H9 (cell line): ENCODE measurements at places on chromosomes 6 and 20.

DNA sequence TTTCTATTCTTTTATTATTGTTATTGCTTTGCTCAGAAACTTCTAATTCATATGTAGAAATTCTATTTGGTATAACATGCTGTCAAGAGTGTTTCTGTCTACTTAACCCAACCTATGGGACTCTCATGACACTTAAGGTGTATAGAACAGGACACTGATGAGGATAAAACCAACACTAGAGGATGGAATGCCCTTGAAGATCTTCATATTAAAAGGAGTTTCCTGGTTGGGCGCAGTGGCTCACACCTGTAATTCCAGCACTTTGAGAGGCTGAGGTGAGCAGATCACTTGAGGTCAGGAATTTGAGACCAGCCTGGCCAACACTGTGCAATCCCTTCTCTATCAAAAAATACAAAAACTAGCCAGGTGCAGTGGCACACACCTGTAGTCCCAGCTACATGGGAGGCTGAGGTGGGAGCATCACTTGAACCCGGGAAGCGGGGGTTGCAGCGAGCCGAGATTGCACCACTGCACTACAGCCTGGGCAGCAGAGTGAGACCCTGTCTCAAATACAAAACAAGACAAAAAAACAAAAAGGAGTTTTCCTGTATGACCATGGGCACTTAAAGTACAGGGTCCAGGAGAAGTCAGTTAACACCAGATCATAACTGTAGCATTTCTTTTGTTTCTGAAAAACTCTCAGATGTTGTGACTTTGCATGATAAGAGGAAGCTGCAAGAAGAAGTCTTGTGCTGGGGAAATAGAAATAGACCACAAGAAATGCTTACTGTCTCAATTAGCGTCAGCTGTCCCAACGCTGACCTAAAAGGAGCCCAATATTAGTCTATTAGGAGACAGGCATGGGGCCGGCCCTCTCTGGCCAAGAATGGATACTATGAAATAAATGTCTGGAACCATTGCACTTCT is 38.9 kb upstream of the CD2AP start:
- DNase-seq = no peak

GRCh38 chr6:94735270-94735669 is 842.1 kb upstream of the MANEA start:
- no peak for DNase-seq

DNA sequence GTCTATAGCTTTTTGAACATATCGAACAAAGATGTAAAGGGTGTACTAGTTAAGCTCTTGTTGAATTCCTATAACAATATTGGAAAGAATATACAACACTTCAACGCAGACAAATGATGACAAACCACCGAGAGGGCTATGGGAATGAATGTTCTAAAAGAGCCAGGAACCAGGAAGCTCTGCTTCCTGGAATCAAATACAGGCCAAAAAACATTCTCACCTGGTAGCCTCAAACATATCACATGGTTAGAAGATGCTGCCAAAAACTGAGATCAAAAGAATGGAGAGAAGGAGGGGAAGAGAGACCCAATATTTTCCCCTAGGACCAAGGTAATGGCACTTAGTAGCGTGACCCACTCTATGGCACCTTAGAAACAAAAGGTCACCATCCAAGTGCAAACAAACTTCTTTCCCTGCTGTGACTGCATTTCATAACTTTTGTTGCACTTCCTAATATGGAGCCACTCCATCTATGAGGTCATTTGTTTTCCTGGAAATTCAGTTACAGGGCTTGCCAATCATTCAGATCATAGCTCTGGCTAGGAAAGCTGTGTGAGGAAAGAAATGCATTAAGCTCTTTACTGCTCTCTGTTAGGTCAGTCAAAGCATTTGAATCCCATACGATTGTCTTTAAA is 199.2 kb upstream of the NT5E start:
- DNase-seq = no peak

DNA sequence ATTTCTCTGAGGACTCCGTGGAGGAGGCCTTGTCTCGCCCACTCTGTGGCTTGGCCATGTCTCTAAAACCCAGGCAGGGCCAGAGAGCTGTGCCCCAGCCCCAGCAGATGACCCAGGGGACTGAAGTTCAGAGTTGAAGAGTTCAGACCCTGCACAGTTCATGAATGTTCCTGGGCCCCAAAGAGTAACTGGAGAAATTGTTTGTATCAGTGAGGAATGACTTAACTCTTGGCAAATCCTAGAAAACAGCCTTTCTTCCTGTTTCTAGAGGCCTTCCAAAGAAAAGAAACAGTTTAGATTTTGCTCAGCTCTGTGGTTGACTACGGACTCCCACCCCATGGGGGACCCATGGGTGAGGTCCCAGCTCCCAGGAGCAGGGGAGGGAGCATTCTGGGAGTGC is 62.1 kb upstream of the EYA2 start:
- DNase-seq = no peak

- DNase-seq = no peak
Measured at GRCh38 chr6:46079061-46079460, 50.7 kb upstream of the ENPP4 start.

DNA sequence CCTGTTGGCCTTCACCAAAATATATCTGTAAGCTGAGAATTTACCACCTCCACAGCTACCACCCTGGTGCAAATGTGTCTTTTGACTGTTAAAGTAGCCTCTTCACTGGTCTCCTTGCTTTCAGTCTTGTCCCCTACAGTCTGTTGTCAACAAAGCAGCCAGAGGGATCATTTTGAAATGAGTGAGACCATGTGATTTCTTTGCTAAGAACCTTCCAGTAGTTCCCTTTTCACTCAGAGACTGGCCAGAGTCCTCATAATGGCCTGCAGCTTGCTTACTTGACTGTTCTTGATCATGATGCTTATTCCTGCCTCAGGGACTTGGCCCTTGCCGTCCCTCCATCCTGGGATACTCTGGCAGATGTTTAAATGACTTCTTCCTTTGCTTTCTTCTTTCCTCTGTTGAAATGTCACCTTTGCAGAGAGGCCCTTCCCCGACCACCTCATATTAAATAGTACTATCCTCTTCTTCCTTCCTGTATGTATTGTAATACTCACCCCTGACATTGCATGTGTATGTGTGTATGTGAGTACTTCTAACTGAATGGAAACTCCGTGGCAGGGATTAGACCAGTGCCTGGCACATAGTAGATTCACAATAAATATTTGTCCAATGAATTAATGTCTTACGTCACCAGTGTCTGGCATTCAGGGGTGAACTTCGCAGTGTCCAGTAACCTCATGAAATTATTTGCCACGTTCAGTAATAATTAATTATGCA is 5.0 kb downstream of the MANBAL start:
- no peak for DNase-seq

- no peak for DNase-seq
Measured at GRCh38 chr6:135353113-135353512, 144.4 kb downstream of the AHI1 start.

GRCh38 chr6:431986-432385 is 40.4 kb downstream of the IRF4 start:
- DNase-seq = no peak

DNA sequence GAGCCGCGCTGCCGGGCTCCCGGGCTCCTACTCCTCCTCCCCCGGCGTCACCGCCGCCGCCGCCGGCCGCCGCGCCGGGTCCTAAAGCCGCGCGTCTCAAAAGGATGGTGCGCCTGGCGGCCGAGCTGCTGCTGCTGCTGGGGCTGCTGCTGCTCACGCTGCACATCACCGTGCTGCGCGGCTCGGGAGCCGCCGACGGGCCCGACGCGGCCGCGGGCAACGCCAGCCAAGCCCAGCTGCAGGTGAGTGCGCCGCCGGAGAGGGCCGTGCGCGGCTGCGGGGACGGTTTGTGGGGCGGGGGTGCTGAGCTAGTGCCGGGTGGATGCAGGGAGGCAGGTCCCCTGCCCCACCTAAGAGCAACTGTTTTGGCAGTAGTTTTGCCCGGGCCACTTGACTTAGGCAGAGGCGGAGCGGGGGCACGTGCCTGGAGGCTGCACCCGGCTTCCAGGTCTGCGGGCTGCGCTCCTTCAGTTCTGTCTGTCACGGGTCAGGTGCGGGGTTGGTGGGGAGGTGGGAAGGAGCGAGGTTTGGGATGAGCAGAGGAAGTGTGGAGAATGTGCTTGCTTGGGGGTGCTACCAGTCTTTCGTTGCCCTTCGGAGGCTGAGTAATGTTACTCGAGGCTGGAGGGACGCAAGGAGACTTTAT is 722 bp downstream of the ISM1 start:
- DNase-seq = peak; percentile 75

DNA sequence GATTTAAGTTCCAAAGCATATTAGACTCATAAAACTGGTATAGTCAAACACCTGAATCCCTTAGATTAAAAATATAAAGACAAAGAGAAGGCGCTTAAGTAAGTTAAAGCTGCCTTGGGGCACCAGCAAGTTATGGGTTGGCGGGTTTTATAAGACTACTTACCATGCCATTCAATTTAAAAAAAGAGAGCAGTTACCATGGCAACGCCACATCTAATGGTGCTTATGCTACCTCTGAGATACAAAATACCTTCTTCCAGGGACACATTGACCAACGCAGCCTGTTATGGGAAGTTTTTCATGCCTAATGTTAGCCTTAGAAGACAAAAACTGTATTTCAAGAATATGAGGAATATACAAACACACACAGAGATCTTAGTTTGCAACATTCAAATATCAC is 713.6 kb downstream of the RNF144B start:
- no peak for DNase-seq

GRCh38 chr6:13522656-13523055 is 35.3 kb upstream of the GFOD1 start:
- no peak for DNase-seq

GRCh38 chr6:131292145-131292938 is 157.1 kb downstream of the AKAP7 start:
- no peak for DNase-seq

- peak; percentile 70 for DNase-seq
Measured at GRCh38 chr6:110255211-110255750, 75.1 kb downstream of the CDC40 start.

DNA sequence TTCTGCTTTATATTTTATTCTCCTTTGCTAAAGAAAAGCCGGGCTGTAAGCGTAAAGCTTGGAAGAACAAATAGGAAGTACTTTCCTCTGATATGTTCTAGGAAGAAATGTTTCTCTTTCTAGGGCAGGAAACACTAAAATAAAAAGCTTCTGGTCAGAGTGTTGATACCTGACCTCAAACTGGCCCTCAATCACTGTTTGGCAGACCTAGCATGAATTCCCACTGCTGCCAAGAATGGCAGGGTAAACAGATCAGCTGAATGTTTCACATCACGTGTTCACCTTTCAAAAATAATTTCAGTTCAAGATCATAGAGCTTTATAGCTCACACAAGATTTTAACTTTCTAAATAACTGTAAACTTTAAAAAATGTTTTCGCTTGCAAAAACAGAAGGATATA is 2.9 kb downstream of the MPC1 start:
- DNase-seq = no peak

DNA sequence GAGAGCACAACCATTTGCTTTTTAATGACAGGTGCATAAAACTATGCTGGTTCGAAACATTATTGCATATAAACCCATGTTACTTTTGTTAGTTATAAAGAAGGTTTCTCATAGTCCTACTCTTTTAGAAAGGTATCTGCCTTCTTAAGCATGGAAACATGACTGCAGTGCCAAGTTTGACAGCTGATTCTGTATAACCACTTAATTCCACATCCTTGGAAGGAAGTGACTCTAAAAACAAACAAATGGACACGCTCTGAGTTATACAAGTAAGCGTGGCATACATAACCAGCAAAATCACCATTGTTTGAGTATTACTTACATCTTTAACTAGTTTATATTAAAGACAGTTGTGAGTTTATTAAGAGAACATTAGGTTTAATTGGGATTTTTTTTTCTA is 125.0 kb upstream of the HDGFL1 start:
- DNase-seq = no peak

- DNase-seq = no peak
Measured at GRCh38 chr20:4546786-4547185, 174.9 kb upstream of the PRND start.

DNA sequence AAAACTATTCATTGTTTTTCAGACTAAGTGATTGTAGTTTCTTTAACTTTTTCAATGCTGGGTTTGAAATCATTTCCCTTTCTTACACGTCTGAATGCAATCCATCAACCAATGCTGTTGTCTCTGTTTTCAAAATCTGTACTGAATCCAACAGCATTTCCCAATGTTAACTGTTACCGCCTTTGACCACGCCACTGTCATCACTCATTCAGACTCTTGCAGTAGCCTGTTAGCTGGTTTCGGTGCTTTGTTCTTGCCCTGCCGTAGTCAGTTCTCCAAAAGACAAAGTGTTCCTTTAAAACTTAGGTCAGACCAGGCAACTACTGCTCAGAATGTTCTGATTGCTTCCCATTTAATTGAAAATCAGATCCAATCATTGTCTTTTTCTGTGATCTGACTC is 131.3 kb downstream of the PLCB4 start:
- DNase-seq = no peak

GRCh38 chr6:16184551-16184950 is 53.8 kb upstream of the GMPR start:
- DNase-seq = no peak
